ENCODE measurements at places on chromosomes 2 and 18.

DNA sequence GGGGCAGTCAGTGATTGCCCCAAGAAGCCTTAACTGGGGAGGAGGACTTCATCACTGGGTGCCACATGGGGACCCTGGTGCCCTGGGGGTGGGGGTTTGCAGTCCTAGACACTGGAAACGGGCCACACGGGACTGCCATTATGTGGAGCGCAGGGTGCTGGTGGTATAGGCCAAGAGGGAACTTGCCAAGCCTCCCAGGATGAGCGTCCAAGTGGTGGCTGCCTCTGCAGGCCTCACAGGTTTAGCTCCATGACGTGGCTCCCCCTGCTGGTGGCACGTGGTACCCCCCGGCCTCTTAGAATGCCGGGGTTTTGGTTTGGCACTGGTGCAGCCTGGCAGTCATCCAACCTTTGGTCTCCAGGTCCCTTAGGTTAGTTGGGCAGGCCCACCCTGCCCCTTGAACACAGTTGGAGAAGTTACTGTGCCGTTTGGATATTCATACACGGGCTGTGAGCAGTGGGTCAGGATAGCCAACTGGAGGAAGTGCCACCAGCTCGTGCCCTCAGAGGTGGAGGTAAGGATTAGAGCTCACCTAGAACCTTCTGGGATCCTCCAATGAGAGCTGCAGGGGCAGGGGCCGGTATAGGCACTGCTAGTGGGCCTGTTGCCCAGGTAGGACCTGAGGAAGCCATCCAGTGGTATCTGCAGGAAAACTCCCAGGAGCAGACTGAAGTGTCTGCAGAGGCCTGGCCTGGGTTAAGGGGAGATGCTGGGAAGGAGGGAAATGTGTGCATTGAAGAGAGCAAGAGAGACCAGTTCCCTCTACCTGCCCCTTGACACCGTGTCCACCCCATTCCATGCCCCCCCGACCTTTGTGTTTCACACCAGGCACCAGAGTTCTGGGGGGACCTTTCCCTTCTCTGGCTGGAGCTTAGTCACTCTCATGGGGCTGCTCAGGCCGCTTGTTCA lies 5.7 kb downstream of the PTMA start:
- peak; percentile 92 for DNase-seq

- DNase-seq = no peak
These were observed 192.8 kb downstream of the PTGR3 start for GRCh38 chr18:75016025-75016717.

DNA sequence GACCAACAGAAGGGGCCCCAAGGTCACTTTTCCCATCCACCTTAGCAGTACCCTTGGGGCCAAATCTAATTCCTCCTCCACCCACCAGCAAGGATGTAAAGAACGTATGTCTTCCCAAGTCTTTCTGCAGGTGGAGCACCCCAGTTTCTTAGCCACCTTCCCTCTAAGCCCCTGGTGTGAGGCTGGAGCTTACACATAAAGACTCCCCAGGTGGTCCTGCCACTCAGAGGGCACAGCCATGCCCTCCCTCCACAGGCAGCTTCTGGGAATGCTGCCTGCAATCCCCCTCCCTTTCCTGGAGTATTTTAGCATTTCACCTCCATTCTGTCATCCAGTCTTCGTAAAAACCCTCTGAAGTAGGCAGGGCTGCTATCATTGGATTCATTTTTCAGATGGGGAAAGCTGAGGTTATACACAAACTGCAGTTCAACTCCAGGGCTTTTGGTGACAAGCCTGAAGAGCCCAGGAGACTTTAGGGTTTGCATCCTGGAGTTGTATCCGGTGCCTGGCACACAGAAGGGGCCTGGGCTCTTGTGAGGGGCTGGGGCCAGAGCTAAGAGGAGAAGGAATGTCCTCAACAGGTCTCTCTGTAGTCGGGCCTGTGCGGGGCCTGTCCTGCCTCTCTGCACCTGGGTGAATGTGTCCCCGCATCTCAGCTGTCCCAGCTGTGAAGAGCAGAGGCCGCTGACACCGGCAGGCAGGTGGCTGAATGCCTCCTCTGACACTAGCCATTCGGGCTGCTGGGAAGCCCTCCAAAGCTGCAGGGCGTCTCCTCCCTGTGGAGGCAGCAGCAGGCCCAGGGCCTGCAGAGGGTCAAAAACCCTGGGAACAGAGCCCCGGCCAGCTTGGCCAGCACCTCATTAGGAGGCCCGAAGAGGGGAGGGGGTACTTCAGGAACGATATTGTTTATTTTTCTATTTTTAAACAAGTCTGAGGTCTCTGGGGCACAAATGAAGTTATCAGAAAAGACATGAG lies 27.6 kb downstream of the CIB4 start:
- DNase-seq = no peak

GRCh38 chr2:72291059-72291458 lies 143.4 kb upstream of the CYP26B1 start:
- no peak for DNase-seq

- DNase-seq = no peak
These were observed 24.4 kb upstream of the ITM2C start for GRCh38 chr2:230840301-230840700.

GRCh38 chr18:34220081-34220815 lies 4.5 kb downstream of the NOL4 start:
- no peak for DNase-seq
